Body of pancreas (tissue), 4 donors: ENCODE measurements at places on chromosomes 11 and 22. TPM values are rescaled to one million over a fixed set of nuclear protein-coding genes. Genes with fewer than 3 reads are reported as not detected.

The IFITM2 gene
- 31.0 TPM for total RNA-seq

DNA sequence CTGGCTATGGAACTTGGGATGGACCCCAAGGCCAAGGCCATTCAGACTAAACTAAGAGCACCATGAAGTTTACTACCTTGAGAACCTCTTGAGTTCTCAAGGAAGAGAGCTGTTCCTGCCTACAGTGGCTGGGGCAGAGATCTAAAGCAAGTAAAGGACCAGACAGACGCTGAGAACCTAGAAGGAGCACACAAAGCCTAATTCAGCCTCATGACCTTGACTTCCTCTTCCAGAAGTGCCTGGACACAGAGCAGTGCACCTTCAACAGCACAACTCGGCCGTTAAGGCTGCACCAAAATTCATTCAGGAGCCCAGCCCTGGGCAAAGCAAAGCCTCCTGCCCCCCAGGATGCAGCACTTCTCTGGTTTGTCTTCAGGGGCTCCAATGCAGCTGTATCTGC, 82.9 kb upstream of the AKIP1 start:
- DNase-seq: no peak

- no peak for DNase-seq
Observed at GRCh38 chr11:130721736-130722135, 194.5 kb downstream of the SNX19 start.

GRCh38 chr11:71117311-71117710, 135.1 kb downstream of the SHANK2 start:
- no peak for DNase-seq
